ENCODE measurements at places on chromosomes 7 and 10.

DNA sequence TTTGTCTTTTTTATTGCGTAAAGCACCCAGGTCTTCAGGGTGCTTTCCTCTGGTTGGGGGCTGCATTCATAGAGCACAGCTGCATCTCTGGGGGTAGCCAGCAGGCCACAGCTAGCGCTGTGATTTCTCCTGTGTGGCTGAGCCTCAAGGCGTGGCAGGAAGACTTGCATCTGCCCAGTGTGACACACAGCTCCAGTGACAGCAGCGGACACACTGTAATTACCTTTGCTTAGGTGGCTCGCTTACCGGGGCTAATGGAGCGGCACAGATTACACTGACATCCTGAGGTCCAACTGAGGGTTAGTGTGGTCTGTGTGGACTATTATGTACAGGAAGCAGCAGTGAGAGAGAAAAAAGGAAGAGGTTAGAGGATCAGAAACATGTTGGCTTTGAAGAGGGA, 27.1 kb downstream of the ABCB4 start:
- DNase-seq: no peak

GRCh38 chr10:83539528-83540308, 599.6 kb upstream of the GHITM start:
- DNase-seq: no peak

DNA sequence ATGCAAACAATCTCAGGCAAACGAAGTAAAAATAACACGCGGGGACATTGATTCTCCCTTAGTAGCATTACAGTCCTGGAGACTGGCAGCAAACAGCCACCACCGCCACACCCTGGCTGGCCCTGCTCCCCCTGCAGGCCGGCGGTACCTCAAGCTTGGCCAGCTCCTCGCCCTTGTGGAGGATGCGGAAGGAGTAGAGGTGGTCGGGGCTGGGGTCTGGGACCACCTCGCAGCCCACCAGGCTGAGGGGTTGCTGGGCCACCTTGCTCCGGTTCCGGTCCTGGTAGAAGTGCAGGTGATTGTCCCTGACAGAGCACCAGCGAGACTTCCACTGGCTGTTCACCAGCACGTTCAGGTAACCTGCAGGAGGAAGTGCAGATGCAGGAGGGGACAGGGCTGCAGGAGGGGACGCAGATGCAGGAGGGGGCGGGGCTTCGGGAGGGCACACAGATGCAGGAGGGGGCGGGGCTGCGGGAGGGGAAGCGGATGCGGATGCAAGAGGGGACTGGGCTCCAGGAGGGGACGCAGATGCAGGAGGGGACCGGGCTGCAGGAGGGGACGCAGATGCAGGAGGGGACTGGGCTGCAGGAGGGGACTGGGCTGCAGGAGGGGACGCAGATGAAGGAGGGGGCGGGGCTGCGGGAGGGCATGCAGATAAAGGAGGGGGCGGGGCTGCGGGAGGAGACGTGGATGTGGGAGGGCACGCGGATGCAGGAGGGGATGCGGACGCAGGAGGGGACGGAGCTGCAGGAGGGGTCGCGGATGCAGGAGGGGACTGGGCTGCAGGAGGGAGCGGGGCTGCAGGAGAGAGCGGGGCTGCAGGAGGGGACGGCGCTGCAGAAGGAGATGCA, 65.7 kb downstream of the VWA2 start:
- DNase-seq: peak; percentile 20

- no peak for DNase-seq
These were observed 29.6 kb downstream of the SH2D4B start for GRCh38 chr10:80567292-80567691.

DNA sequence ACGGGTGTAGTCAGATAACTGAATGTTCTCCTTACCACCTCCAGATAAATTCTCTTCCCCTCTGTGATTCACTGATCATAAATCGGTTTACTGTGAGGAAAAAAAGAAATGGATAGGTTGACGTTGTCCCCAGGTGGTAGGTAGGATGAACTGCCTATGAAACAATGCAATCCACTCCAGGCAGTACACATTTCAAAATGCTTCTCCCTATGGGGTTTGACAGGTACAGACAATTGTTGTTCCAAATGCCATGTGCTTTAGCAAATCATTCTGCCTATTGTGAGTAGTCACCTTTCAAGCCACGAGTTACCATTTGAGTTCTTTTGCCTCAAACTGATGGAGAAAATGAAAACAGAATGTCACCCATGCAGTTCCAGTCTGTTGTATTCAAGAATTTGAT, 21.8 kb downstream of the VIM start:
- DNase-seq: no peak

DNA sequence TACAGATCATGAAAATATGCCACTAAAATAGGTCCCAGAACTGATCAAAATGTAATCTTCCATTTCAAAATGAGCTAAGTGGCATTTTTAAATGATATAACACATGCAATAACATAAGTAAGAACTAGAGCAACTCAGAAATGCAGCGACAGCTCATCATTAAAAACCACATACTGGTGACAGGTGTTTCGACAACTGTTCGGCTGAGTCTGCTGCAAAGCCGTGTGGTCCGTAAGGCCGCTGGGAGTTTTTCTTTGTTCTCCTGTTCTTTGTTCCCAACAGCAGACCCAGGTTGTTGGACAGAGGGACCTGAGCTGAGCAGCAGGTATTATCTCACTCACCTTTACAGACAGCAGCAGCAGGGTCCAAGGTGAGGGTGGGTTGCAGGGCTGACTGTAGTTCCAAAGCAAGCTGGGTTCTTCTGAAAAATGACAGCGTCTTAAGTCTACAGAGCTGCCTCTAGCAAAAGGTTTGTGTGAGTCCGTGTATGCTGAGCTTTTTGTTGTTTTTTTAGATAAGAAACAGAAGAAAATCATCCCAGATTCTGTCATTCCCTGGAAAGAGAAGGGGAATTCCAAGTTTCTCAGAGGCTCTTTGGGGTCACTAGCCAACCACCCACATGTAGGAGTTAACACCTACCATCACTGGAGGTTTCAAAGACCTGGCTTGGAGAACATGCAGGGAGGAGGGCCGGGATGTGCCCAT, 45.4 kb upstream of the MACROH2A2 start:
- no peak for DNase-seq

GRCh38 chr7:151775547-151776443, 101.1 kb downstream of the PRKAG2 start:
- no peak for DNase-seq

GRCh38 chr7:136496551-136496950, 371.9 kb upstream of the CHRM2 start:
- DNase-seq: no peak

- DNase-seq: no peak
These were observed 478.6 kb downstream of the LRMDA start for GRCh38 chr10:75910032-75910431.

GRCh38 chr10:86599729-86600128, 54.6 kb upstream of the OPN4 start:
- DNase-seq: no peak

DNA sequence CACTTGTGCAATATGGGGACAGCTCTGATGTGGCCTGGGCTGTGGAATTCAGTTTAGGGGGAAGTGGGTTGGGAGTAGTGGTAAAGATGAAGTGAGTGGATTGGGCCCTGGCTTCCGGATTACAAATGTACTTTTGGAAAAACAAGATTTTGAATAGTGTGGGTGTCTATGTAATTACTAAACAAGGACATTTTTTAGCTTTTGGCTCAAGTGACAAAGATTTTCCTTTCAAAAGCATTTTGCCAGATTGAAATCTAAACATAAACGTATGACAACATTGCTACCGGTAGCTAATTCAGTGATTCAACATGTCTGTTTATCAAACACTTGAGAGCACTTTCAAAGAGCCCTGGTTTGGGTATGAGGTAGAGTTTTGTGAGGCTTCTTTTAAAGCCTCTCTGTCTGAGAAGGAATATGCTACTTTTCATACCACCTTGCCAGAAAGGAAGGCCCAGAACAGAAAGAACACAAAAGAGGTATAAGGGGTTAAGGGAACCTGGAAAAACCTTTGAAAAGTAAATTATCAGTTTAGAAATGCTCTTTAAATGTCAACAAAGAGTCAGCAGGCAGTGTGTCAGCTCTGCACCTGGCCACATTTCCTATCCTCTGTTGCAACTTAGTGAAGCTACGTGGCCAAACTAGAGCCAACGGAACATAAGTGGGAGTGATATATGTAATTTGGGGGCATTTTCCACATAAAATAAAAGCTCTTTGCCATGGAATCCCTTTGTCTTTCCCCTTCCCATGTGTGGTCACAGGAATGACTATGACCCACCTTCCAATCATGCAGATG, 516.1 kb downstream of the NRG3 start:
- DNase-seq: no peak

DNA sequence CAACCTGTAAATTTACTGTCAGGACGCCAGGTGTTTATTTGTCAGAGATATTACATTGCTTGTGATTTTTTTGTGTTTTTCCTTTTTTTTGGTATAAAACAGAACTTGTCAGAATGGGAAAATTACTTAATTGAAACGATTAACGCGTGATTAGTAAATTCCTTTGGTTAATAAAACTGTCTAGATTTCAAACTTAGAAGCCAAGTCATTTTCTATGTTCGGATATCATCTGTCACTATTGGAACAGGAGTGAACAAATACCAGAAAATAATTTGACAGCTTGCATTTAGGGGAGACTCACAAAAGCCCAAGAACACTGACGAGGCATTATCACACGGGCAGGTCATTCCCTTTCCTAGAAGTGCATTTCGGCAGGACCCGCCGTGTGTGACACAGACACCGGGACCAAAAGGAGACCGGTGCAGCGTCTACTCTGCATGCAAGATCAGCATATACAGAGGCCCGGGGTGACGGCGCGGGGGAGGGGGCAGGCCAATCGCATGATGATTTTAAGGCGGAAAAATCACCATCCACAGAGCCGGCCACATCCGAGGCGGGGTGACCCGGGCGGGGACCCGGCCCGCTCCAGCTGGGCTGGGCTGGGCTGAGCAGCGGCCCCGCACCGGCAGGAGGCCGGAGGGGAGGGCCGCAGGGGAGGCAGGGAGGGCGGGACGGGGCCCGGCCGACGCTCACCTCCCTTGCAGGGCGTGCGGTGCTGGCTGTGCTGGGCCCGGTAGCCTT, 841 bp downstream of the GLUD1 start:
- DNase-seq: peak; percentile 27

DNA sequence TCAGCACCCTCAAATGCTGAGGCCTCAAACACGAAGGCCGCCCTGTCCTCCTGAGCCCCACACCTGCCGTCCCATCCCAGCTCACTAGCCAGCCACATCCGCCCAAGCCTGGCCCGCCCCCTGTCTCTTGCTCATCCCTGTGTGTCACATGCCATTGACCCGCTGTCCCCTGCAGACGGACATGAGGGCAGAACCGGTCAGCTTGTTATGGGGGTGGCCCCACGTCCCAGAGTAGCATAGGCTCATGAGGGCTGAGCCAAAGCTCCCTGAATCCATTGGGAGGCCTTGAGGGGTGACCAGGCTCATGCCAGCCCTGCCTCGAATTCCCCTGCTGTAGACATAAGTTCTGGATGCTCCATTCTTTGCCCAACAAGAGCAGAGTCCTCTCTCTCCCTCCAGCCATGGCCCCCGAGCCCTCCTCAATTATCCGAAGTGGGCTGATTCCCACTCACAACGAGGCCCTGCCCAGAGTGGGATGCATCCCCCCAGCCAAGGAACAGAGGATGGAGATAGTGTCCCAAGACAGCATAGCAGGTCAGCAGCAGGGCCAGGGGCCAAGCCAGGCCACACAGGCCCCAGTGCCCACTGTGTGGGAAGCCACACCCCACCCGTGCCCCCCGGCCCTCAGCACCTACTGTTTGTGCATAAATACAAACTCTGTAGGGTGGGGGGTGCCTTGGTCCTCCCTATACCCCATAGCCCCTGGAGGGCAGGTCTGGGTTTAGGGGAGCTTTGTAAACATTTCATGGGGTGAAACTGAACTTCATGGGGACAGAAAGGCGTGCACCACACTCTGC, 42.1 kb downstream of the EBF3 start:
- no peak for DNase-seq

GRCh38 chr7:129975309-129975708, 22.5 kb upstream of the UBE2H start:
- DNase-seq: no peak

- no peak for DNase-seq
These were observed 311.0 kb downstream of the PTPRN2 start for GRCh38 chr7:158276414-158277218.

GRCh38 chr10:129767751-129768150, 196.3 kb downstream of the EBF3 start:
- DNase-seq: no peak

DNA sequence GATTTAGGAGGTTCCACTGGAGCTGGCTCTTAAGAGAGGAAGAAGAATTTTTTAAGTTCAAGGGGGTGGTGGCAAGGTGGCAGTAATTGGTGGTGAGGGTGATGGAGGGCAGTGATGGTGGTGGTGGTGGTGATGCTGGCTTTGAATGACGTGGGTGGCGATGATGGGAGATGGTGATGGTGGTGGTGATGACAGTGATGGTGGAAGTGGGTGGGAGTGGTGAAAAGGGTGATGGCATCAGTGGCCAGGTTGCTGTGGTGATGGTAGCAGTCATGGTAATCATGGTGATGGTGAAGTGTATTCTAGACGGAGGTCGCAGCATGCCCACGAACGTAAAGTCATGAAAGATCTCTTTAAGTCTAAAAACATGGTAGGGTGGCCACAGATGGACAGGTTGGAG, 197.3 kb downstream of the PTEN start:
- no peak for DNase-seq

GRCh38 chr7:36736090-36736898, 12.0 kb upstream of the AOAH start:
- no peak for DNase-seq

DNA sequence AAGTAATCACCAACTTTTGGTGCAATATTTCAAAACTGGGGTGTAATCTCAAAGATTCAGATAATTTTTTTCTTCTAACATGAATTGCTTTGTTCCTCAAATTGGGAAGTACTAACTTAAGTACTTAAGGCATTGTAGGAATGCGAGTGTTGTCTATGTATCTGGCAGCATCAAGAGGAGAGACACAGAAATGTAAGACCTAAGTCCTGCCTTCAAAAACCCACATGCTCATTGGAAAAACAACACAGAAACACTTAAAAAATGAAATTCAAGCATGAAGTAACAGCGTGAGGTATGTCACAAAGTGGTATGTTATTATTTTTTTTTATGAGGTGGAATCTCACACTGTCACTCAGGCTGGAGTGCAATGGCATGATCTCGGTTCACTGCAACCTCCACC, 288.5 kb downstream of the ZEB1 start:
- no peak for DNase-seq

DNA sequence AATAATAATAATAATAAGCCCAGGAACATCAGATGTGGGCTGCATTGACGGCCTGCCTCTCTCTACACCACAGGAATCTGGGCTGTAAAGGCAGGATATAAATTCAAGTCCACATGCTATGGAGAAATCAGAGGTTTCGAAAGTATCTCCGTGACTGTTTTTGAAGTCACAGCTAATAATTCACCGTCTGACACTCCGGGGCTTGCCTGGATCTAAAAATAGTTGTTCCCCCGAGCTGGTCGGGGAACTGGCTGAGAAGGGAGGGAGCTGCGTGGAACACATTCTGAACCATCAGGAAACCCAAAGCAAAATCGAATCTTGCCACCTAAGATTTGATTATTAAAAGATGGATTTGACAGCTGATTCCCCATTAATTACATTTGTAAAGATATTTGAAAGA, 35.4 kb downstream of the KLF6 start:
- no peak for DNase-seq
